Thyroid gland (tissue), 4 donors: ENCODE measurements at places on chromosomes 7 and 10. TPM values are rescaled to one million over a fixed set of nuclear protein-coding genes. Genes with fewer than 3 reads are reported as not detected.

LRIT1 gene
- not detected for total RNA-seq

VWA2 gene
- 0.22 TPM for total RNA-seq

SLC26A5 gene
- 4.0 TPM for total RNA-seq

ELAPOR2 gene
- total RNA-seq = 31.3 TPM

PAX4 gene
- not detected for total RNA-seq
